Thoracic aorta (tissue), 2 donors: ENCODE measurements at places on chromosomes 4 and X. TPM values are rescaled to one million over a fixed set of nuclear protein-coding genes. Genes with fewer than 3 reads are reported as not detected.

Gene GYPB
- not detected for total RNA-seq

Gene PNMA3
- total RNA-seq = 0.56 TPM

DNA sequence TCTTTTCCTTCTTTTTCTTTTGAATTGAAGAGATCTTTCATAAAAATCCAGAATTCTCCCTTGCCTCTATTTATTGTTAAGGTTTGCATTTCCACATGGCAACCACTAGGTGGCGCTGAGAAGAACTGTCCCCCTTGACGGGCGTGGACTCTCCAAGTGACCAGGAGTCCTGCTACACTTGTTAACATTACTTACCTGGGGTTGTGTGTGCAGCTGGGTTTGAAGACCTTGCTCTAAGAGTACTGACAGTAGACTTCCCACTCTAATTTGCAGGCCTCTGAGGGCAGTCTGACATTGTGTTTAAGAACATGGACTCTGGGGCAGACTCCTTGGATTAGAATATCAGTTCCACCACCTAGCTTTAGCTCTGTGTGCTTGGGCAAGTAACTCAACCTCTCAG, 52.8 kb downstream of the GPRIN3 start:
- no peak overlapping the region for H3K27ac ChIP-seq
- no peak for DNase-seq
- H3K36me3 ChIP-seq = no peaks in the 10 kb centered on the region
- H3K4me1 ChIP-seq = no peaks in the 10 kb centered on the region

- DNase-seq = peak; percentile 13
- peak overlapping the region; percentile 76 for H3K4me3 ChIP-seq
- no peaks in the 10 kb centered on the region for H3K27me3 ChIP-seq
- H3K4me1 ChIP-seq = peaks cover 21% of the 10 kb centered on the region
- H3K27ac ChIP-seq = peak overlapping the region; percentile 45
- H3K36me3 ChIP-seq = no peaks in the 10 kb centered on the region
These were observed 550 bp downstream of the ADGRA3 start for GRCh38 chr4:22515145-22515887.

GRCh38 chrX:72620550-72621145, 48.0 kb upstream of the HDAC8 start:
- H3K4me1 ChIP-seq = peaks cover 32% of the 10 kb centered on the region
- H3K27me3 ChIP-seq = no peaks in the 10 kb centered on the region
- H3K27ac ChIP-seq = peak overlapping the region; percentile 87

GRCh38 chrX:71098302-71098701, 2.7 kb downstream of the FOXO4 start:
- DNase-seq = peak; percentile 15
- no peaks in the 10 kb centered on the region for H3K4me1 ChIP-seq
- H3K27ac ChIP-seq = no peak overlapping the region
- H3K36me3 ChIP-seq = no peaks in the 10 kb centered on the region

- no peak for DNase-seq
- no peaks in the 10 kb centered on the region for H3K36me3 ChIP-seq
- no peaks in the 10 kb centered on the region for H3K27me3 ChIP-seq
- H3K4me3 ChIP-seq = no peak overlapping the region
- no peaks in the 10 kb centered on the region for H3K4me1 ChIP-seq
These were observed 3.2 kb downstream of the CXorf65 start for GRCh38 chrX:71103110-71103983.

Gene UGT2B15
- not detected for total RNA-seq

Gene DDX53
- total RNA-seq = not detected

Gene TCEAL6
- not detected for total RNA-seq

DNA sequence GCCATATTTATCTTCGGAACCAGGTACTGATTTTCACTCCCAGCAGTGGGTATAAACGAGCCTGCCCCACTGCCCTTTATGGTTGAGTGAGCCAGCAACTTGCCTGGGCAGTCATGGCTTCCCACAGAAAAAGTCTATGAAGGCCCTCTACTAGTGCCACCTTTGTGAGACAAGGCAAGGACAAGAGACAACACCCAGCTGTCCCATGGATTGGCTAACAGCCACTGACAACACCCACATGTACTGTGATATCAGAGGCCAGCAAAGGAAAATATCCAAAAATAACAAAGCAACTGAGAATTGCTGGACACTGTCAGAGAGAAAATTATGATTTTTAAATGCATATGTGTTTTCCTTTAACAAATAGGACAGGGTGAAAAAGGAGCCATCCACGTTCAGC, 248.4 kb upstream of the TTC29 start:
- DNase-seq = no peak
- no peaks in the 10 kb centered on the region for H3K27me3 ChIP-seq
- H3K27ac ChIP-seq = no peak overlapping the region
- H3K4me1 ChIP-seq = no peaks in the 10 kb centered on the region
- peak overlapping the region; percentile 31 for H3K4me3 ChIP-seq
- no peaks in the 10 kb centered on the region for H3K36me3 ChIP-seq

Gene ATP1B4
- not detected for total RNA-seq

Gene DSPP
- total RNA-seq = not detected

Gene NMU
- not detected for total RNA-seq

- H3K27ac ChIP-seq = no peak overlapping the region
- no peak overlapping the region for H3K4me3 ChIP-seq
- H3K4me1 ChIP-seq = no peaks in the 10 kb centered on the region
- H3K36me3 ChIP-seq = no peaks in the 10 kb centered on the region
- no peaks in the 10 kb centered on the region for H3K27me3 ChIP-seq
- no peak for DNase-seq
These were observed 551.5 kb upstream of the PITX2 start for GRCh38 chr4:111174331-111174730.

Gene TKTL2
- total RNA-seq = 0.21 TPM

Gene AFF2
- total RNA-seq = 16.6 TPM

DNA sequence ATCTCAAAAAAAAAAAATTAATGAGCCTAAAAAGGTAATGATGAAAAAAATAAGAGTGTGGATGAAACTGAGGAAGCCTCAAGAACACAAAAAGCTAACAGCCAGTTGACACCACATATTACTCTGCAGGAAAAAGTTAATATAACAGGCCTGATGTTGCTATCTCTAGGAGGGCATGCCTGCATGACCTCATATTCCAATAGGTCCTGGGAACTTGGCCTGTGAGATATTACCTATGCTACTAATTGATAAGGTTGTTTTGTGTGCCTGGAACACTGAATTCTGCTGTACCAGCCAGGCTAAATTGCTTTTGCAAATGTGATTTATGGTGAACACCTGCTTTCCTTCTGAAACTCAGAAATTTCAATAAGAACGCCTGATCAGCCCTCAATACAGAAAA, 15.9 kb downstream of the SLC9A7 start:
- H3K36me3 ChIP-seq = no peaks in the 10 kb centered on the region
- no peaks in the 10 kb centered on the region for H3K4me1 ChIP-seq
- H3K27me3 ChIP-seq = no peaks in the 10 kb centered on the region
- H3K27ac ChIP-seq = no peak overlapping the region

DNA sequence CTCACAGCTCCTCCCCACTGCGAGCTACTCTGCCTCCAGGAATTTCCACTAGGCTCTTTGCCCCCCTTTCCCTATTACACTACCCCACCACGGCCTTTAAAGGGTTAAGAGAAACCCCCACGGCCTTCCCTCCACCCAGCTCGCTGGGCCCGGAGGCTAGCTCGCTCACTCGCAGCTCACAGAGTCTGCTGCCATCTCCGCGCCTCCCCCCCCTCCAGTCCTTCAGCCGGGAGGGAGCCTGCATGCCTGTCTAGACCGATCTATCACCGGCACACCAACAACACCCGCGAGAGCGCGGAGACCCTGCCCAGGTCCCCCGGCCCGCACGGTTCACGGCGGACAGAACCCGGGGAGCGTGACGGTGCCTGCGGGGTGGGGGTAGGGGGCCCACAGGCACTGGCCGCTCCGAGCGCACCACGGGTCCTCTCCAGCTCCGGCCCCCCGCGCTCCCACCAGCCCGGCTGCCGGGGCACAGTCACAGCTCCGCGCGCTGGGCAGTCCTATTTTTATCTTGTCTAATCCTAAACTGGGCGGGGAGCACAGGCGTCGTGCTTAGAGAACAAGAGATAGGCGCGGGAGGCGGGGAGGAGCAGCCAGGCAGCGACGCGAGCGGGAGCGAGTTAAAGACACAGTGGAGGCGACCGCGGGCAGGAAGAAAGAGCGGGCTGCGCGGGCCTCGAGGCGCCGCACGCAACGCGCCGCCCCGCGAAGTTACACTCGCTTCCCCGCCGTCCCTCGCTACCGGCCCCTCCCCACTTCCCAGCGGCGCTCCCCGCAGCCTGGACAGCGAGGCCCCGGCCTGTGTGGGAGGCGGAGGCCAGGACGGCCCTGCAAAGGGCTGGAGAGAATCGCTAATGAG, 3.5 kb downstream of the BCOR start:
- H3K4me3 ChIP-seq = peak overlapping the region; percentile 80
- no peak overlapping the region for H3K27ac ChIP-seq
- peaks cover 21% of the 10 kb centered on the region for H3K4me1 ChIP-seq

- no peak overlapping the region for H3K4me3 ChIP-seq
- no peak overlapping the region for H3K27ac ChIP-seq
- H3K4me1 ChIP-seq = no peaks in the 10 kb centered on the region
- DNase-seq = no peak
- H3K27me3 ChIP-seq = no peaks in the 10 kb centered on the region
These were observed 100.0 kb upstream of the PRKG2 start for GRCh38 chr4:81314897-81315470.
